ENCODE measurements at places on chromosomes 12 and 14. TPM values are rescaled to one million over a fixed set of nuclear protein-coding genes. Genes with fewer than 3 reads are reported as not detected.

The PHC1 gene
- total RNA-seq: 11.5 TPM

The CNTN1 gene
- 35.1 TPM for total RNA-seq

The NGB gene
- not detected for total RNA-seq

The GLIPR1L2 gene
- total RNA-seq: 0.09 TPM

The TAPBPL gene
- 3.5 TPM for total RNA-seq

The ASPG gene
- not detected for total RNA-seq

The KRT83 gene
- 6.0 TPM for total RNA-seq

The RTL1 gene
- total RNA-seq: 0.15 TPM

The OR4K2 gene
- not detected for total RNA-seq

The LARP4 gene
- 39.7 TPM for total RNA-seq

The RPL10L gene
- total RNA-seq: not detected

The SERPINA4 gene
- total RNA-seq: not detected

The NRDE2 gene
- 9.9 TPM for total RNA-seq

The HOXC13 gene
- 18.5 TPM for total RNA-seq

The ENDOU gene
- total RNA-seq: not detected

The GLS2 gene
- not detected for total RNA-seq

The KRT77 gene
- total RNA-seq: not detected

The LRP1-AS gene
- not detected for total RNA-seq

The ADCY4 gene
- total RNA-seq: not detected

The CABP1 gene
- total RNA-seq: 0.26 TPM

The PLEK2 gene
- total RNA-seq: 21.8 TPM

The TEAD4 gene
- total RNA-seq: 39.4 TPM

The KCNC2 gene
- not detected for total RNA-seq

The KRT71 gene
- total RNA-seq: not detected

The UNG gene
- total RNA-seq: 86.5 TPM

The SMCO2 gene
- 0.17 TPM for total RNA-seq

The SERPINA1 gene
- total RNA-seq: 0.80 TPM

The MYO1A gene
- total RNA-seq: 0.43 TPM

The GPRC5D gene
- total RNA-seq: not detected

The TRIM9 gene
- 13.7 TPM for total RNA-seq

The STAB2 gene
- not detected for total RNA-seq

The REP15 gene
- 0.22 TPM for total RNA-seq

The GPR84 gene
- 0.15 TPM for total RNA-seq

The PTGDR gene
- total RNA-seq: not detected

The NRL gene
- total RNA-seq: 1.1 TPM

The SIX4 gene
- total RNA-seq: 1.7 TPM

The RPS6KA5 gene
- 4.6 TPM for total RNA-seq

The APOLD1 gene
- 0.19 TPM for total RNA-seq

The RFLNA gene
- not detected for total RNA-seq

The FAIM2 gene
- not detected for total RNA-seq

The BHLHE41 gene
- 0.93 TPM for total RNA-seq

The PIWIL1 gene
- not detected for total RNA-seq

The SLCO1B1 gene
- 0.39 TPM for total RNA-seq

The FAR2 gene
- not detected for total RNA-seq

The SOX5 gene
- not detected for total RNA-seq

The PLEKHG7 gene
- total RNA-seq: not detected

The TAS2R9 gene
- not detected for total RNA-seq

The SRRM4 gene
- total RNA-seq: not detected

The FIGNL2 gene
- total RNA-seq: 0.23 TPM

The PAPLN gene
- total RNA-seq: 5.5 TPM

The HNF1A gene
- total RNA-seq: 4.0 TPM

The ANO4 gene
- total RNA-seq: 0.13 TPM

All from A549 treated with Mapracorat at 1 μM for 4 hours (cell line).